Iris pigment epithelial cell (primary cell): ENCODE measurements at places on chromosomes 13 and 19.

- DNase-seq = no peak
Observed at GRCh38 chr19:16861011-16861410, 27.8 kb upstream of the F2RL3 start.

DNA sequence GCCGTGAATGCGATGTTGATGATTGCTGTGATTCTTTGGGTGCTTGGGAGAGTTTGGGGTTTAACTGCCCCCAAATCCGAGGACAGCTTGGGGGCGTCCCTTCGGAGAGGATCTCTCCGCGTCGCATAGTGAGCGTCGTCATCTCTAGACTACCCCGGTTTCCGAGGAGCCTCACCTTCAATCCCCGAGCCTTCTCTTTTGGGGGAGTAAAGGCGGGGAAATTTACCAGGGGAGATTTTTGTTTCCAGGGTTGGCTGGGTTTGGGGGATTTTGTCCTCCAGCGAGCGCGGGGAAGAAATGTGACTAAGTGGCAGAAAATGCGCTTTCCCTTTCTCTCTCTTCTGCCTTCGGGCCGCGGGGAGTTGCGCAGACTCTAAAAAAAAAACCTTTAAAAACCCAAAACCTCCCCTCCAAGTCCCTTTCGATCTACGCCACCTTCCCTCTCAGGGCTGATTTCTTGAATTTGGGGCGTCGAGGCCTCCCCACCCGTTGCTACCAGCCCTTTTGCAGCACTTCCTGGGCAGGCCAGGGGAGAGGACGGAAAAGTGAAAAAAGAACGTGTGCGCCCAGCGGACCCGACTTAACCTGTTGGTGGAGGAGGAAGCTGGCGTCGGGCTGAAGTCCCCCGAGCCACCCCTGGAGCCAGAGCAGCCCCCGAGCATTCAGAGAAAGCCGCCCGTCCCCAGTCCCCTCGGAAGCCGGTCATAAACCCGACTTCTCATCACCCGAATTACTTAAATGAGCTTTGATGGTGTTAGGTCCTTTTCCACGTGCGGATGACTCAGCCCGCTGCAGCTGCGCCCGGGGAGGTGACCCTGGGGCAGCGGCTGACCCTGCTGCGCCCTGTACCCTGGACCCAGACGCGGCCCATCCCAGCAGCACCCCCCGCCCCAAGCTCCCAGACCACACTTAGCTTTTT lies 17.7 kb downstream of the NFIX start:
- peak; percentile 65 for DNase-seq

- no peak for DNase-seq
Observed at GRCh38 chr19:41554907-41555306, 21.1 kb upstream of the CEACAM21 start.

DNA sequence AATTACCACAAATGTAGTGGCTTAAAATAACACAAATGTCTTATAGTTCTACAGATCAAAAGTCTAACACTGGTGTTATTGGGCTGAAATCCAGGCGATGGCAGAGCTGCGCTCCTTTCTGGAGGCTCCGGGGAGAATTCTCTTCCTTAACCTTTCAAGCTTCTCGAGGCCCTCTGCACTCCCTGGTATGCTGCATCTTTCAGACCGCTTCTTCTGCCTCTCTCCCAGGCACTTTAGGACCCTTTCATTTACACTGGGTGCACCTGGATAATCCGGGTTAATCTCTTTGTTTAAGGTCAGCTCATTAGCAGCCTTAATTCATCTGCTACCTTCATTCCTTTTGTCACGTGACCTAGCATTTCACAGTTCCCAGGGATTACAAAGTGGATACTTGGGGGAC lies 211.3 kb upstream of the RFC3 start:
- peak; percentile 12 for DNase-seq

- DNase-seq = no peak
Observed at GRCh38 chr19:4557144-4557970, 2.1 kb downstream of the SEMA6B start.

DNA sequence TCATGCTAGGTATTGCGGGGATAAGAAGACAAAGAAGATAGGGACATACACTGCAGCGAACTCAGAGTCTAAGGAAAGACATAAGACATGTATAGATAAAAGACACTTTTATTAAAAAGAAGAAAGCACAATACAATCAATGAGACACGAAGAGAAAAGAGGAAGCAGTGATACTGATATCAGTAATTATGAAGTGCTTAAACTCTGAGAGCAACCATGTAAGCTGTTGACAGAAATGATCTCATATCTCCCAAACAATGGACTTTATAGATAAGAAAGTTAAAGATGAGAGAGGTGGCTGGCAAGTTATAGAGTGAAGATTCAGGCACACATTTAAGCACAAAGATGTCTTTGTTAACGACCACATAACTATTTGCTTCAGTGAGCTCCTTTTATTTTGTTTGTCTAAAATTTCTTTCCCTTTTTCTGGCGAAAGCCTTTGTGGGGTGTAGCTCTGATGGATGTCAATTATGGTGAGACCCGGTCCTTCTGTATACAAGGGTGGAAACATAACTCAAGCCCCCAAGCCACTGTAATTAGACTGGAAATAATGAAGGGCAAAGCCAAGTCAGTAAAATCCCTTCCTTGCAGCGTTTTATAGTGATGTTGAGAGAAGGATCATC lies 818.0 kb upstream of the SLC10A2 start:
- DNase-seq = no peak

GRCh38 chr19:50154529-50154928 lies 8.6 kb downstream of the IZUMO2 start:
- no peak for DNase-seq

GRCh38 chr13:33745370-33746324 lies 72.3 kb upstream of the RFC3 start:
- no peak for DNase-seq
